Upper lobe of left lung (tissue), 6 donors: ENCODE measurements at places on chromosomes 16 and 17. TPM values are rescaled to one million over a fixed set of nuclear protein-coding genes. Genes with fewer than 3 reads are reported as not detected.

Gene HOXB6
- 7.9 TPM for total RNA-seq

Gene XAF1
- total RNA-seq = 24.3 TPM

Gene KCNJ18
- total RNA-seq = not detected

Gene NPIPB13
- 12.0 TPM for total RNA-seq

Gene MPO
- 1.4 TPM for total RNA-seq

Gene HS3ST3A1
- 10.5 TPM for total RNA-seq

Gene CDH16
- total RNA-seq = 1.7 TPM

Gene C16orf96
- 1.0 TPM for total RNA-seq

Gene SLC35G6
- not detected for total RNA-seq

Gene CD7
- 8.0 TPM for total RNA-seq

Gene CNTD1
- 0.22 TPM for total RNA-seq

Gene ITGAD
- 0.15 TPM for total RNA-seq

Gene DCTPP1
- 17.9 TPM for total RNA-seq

Gene IGSF6
- total RNA-seq = 7.0 TPM

Gene GLP2R
- total RNA-seq = 2.0 TPM

Gene MT1H
- total RNA-seq = 9.3 TPM

- H3K4me1 ChIP-seq = peaks cover 23% of the 10 kb centered on the region
- H3K27me3 ChIP-seq = no peaks in the 10 kb centered on the region
- peak within 1 kb of the TSS; percentile 67 for H3K27ac ChIP-seq
- peak; percentile 65 for DNase-seq
These were observed at the start of gene WFIKKN1 for GRCh38 chr16:630815-631405. TSS of gene WFIKKN1 (plus strand) at chr16:630985. CDS start at chr16:631254, 269 bp downstream.

- no peak within 1 kb of the TSS for H3K27ac ChIP-seq
- no peak for DNase-seq
- peaks cover 22% of the 10 kb centered on the region for H3K27me3 ChIP-seq
- peaks cover 23% of the 10 kb centered on the region for H3K4me1 ChIP-seq
- no peaks in the 10 kb centered on the region for H3K36me3 ChIP-seq
- no peak within 1 kb of the TSS for H3K4me3 ChIP-seq
These were observed at the start of gene TMEM235 for GRCh38 chr17:78230996-78231935. TSS of gene TMEM235 (plus strand) at chr17:78231631. CDS start at chr17:78232024, 393 bp downstream.

- H3K36me3 ChIP-seq = no peaks in the 10 kb centered on the region
- DNase-seq = no peak
- H3K27me3 ChIP-seq = no peaks in the 10 kb centered on the region
- no peak overlapping the region for H3K4me3 ChIP-seq
- no peaks in the 10 kb centered on the region for H3K4me1 ChIP-seq
These were observed 42.6 kb upstream of the ATF7IP2 start for GRCh38 chr16:10343124-10343760.

- H3K27me3 ChIP-seq = no peaks in the 10 kb centered on the region
- no peaks in the 10 kb centered on the region for H3K36me3 ChIP-seq
- peaks cover 30% of the 10 kb centered on the region for H3K4me1 ChIP-seq
- DNase-seq = no peak
- peak overlapping the region; percentile 27 for H3K27ac ChIP-seq
- no peak overlapping the region for H3K4me3 ChIP-seq
These were observed 8.5 kb downstream of the MMP28 start for GRCh38 chr17:35786941-35787432.

DNA sequence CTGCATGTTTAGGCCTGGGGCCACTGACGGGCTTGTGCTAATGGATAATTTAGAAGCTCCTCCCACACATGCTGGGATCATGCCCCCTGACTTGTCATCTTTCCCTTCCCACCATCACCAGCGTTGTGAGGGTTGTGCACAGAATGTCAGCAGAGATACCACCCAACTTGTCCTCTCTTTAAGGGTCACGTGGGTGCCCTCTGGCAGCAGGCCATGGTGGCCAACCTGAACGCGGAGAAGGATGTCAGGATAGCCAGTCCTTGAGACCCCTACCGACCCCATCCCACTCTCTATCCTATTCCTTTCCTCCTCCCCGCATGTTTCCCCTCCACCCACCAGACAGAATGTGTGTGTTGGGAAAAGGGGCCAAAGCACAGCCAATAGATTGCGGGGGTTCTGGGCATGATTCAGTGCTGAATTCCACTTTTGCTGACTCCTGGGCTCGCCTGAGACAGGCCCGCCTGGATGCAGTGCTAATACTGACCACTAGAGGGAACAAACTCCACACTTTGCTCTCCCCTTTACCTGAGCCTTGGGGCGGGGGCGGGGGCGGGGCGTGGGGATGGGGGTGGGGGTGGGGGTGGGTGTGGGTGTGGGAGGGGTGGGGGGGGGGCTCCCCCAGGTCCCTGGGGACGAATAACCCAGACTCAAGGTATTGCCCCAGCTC is at the start of gene GH2:
Gene GH2, minus strand, starts transcription at position 10 of the 667 bp plus-strand sequence. CDS start 143 bp downstream, outside the sequence.
- no peaks in the 10 kb centered on the region for H3K27me3 ChIP-seq
- no peak for DNase-seq
- H3K27ac ChIP-seq = no peak within 1 kb of the TSS
- no peaks in the 10 kb centered on the region for H3K36me3 ChIP-seq
- no peak within 1 kb of the TSS for H3K4me3 ChIP-seq
- H3K4me1 ChIP-seq = no peaks in the 10 kb centered on the region

DNA sequence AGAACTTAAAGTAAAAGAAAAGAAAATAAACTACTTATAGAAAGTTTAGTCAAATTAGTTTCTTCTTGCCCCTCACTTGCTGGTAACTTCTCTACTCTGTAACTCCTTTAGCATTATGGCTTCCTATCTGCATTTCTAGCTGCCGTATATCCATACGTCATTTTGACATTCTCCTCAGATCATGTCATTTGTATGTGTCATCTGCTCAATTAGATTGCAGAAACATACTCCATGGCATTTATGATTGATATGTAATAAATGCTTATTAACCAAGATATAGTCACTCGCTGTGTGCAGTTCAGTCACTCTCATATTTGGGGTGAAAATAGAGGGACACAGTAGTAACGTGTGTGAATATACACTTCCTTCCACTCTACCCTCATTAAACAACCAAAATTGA is 103.4 kb downstream of the ZNF18 start:
- no peaks in the 10 kb centered on the region for H3K4me1 ChIP-seq
- H3K27ac ChIP-seq = no peak overlapping the region
- no peak for DNase-seq
- H3K36me3 ChIP-seq = no peaks in the 10 kb centered on the region
- no peak overlapping the region for H3K4me3 ChIP-seq

- H3K4me1 ChIP-seq = peaks cover 10% of the 10 kb centered on the region
- peaks cover 45% of the 10 kb centered on the region for H3K36me3 ChIP-seq
These were observed 6.7 kb downstream of the SHMT1 start for GRCh38 chr17:18356624-18357023.

- DNase-seq = no peak
- no peaks in the 10 kb centered on the region for H3K27me3 ChIP-seq
- no peak overlapping the region for H3K27ac ChIP-seq
- no peaks in the 10 kb centered on the region for H3K36me3 ChIP-seq
- no peak overlapping the region for H3K4me3 ChIP-seq
These were observed 2.1 kb downstream of the NMT1 start for GRCh38 chr17:45063198-45063597.

GRCh38 chr16:57252148-57252721 is 7.2 kb downstream of the ARL2BP start:
- no peaks in the 10 kb centered on the region for H3K27me3 ChIP-seq
- no peaks in the 10 kb centered on the region for H3K4me1 ChIP-seq
- H3K4me3 ChIP-seq = no peak overlapping the region
- peak; percentile 75 for DNase-seq

DNA sequence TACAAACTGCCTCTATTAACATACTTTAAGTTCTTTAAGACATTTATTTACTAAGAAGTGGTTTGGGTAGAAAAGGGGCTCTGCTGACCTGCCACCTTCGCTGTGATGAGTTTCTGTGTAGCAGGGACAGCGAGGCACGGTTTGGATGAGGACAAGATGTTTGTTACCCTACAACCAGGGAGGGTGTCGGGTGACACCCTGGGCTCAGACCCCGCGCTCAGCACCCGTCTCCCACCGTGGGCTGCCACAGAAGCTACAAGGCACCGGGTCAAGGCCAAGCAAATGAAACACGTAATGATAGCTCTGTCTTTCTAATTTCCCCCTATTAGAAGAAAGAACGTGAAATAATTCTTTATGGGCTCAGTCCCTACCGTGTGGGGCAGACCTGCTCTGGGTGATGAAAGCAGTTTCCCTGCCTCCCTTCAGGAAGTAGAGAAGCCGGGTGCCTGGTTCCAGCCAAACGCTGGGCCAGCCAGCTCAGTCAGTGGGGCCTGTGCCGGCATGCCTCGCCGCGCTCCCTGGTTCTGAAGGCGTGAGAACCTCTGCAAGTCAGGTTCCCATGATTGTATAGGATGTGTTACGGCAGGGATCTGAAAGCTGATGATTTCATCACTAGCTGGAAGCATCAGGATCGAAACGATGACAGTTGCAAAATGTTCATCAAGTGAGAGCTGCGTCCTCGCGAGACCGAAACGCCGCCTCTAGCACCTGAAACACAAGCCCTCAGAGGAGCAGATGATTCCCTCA is 3.9 kb downstream of the ZNF750 start:
- H3K27ac ChIP-seq = no peak overlapping the region
- no peaks in the 10 kb centered on the region for H3K27me3 ChIP-seq
- H3K36me3 ChIP-seq = peaks cover 18% of the 10 kb centered on the region
- DNase-seq = no peak

- H3K27ac ChIP-seq = no peak overlapping the region
- no peaks in the 10 kb centered on the region for H3K27me3 ChIP-seq
- DNase-seq = no peak
- no peaks in the 10 kb centered on the region for H3K4me1 ChIP-seq
- no peak overlapping the region for H3K4me3 ChIP-seq
These were observed 125.2 kb upstream of the SOX9 start for GRCh38 chr17:71995590-71995989.

- no peaks in the 10 kb centered on the region for H3K27me3 ChIP-seq
- no peak overlapping the region for H3K4me3 ChIP-seq
- peak overlapping the region; percentile 62 for H3K27ac ChIP-seq
- DNase-seq = no peak
- H3K4me1 ChIP-seq = peaks cover 45% of the 10 kb centered on the region
These were observed 31.5 kb downstream of the ZFHX3 start for GRCh38 chr16:73016488-73016830.

DNA sequence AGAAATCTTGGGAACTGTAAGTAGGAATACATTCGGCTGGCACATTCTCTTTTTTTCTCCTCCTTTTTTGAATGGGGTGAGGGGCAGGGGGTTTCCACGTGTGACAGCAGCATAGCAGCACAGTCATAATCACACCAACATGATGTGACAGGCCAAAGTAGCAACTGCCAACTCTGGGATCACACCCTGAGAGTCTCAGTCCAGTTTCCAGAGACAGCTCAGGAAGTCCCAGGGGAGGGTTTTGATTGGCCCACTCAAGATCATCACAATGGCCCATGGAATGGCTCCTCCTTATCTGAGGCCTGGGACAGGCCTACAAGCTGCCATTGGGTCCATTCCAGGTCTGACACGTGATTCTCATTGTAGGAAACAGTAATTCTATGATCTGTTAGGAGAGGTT is 207.1 kb upstream of the ASIC2 start:
- H3K27me3 ChIP-seq = no peaks in the 10 kb centered on the region
- no peaks in the 10 kb centered on the region for H3K36me3 ChIP-seq
- no peak overlapping the region for H3K27ac ChIP-seq
- no peaks in the 10 kb centered on the region for H3K4me1 ChIP-seq

GRCh38 chr17:75679706-75680211 is 12.6 kb downstream of the SAP30BP start:
- H3K27ac ChIP-seq = peak overlapping the region; percentile 31
- H3K4me1 ChIP-seq = peaks cover 18% of the 10 kb centered on the region
- no peak overlapping the region for H3K4me3 ChIP-seq
- no peaks in the 10 kb centered on the region for H3K27me3 ChIP-seq
- peaks cover 41% of the 10 kb centered on the region for H3K36me3 ChIP-seq

GRCh38 chr16:80899809-80900592 is 95.6 kb upstream of the CDYL2 start:
- H3K27me3 ChIP-seq = no peaks in the 10 kb centered on the region
- peak; percentile 46 for DNase-seq
- H3K4me3 ChIP-seq = no peak overlapping the region
- H3K4me1 ChIP-seq = no peaks in the 10 kb centered on the region

- no peak overlapping the region for H3K27ac ChIP-seq
- no peak overlapping the region for H3K4me3 ChIP-seq
- no peak for DNase-seq
- H3K36me3 ChIP-seq = no peaks in the 10 kb centered on the region
- H3K27me3 ChIP-seq = no peaks in the 10 kb centered on the region
- H3K4me1 ChIP-seq = no peaks in the 10 kb centered on the region
These were observed 5.7 kb upstream of the SDR42E1 start for GRCh38 chr16:82016964-82017363.

GRCh38 chr16:6728381-6728780 is 604.3 kb upstream of the RBFOX1 start:
- H3K27ac ChIP-seq = no peak overlapping the region
- H3K36me3 ChIP-seq = no peaks in the 10 kb centered on the region
- no peaks in the 10 kb centered on the region for H3K27me3 ChIP-seq
- H3K4me1 ChIP-seq = no peaks in the 10 kb centered on the region
- H3K4me3 ChIP-seq = no peak overlapping the region

DNA sequence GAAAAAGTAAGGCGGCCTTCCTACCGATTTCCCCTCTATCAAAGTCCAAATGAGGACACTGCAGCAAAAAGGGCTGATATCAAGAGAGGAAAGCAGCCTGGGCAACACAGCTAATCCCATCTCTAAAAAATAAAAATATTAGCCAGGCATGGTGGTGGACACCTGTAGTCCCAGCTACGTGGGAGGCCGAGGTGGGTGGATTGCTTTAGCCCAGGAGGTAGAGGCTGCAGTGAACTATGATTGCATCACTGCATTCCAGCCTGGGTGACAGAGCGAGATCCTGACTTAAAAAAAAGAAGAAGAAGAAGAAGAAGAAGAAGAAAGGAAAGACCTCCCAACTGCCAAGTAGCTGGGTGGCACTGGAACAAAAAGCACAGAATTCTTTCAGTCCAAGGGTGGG is 14.4 kb downstream of the CACNB1 start:
- H3K36me3 ChIP-seq = peaks cover 55% of the 10 kb centered on the region
- H3K4me1 ChIP-seq = peaks cover 9% of the 10 kb centered on the region
- DNase-seq = no peak
- no peaks in the 10 kb centered on the region for H3K27me3 ChIP-seq

DNA sequence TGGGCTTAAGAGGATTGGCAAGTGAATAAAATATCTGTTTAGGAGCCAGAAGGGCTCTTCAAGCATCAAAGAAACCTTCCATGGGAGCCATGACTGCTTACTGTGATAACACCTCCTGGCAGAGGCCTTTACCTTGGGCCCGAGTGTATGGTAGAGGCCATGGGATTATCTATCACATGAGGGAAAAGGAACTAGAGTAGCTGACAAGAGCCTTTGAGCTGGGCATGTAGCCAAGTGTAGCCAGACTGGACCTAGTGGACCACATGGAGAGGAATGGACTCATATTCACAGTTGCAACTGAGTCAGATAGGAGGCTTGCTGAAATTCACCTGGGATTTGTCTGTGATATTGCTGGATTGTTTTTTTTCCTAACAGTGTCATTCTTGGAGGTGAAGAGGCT is 276.0 kb upstream of the ZFHX3 start:
- H3K4me1 ChIP-seq = no peaks in the 10 kb centered on the region
- no peaks in the 10 kb centered on the region for H3K36me3 ChIP-seq
- H3K27me3 ChIP-seq = no peaks in the 10 kb centered on the region
- H3K27ac ChIP-seq = no peak overlapping the region

- H3K27me3 ChIP-seq = no peaks in the 10 kb centered on the region
- H3K36me3 ChIP-seq = peaks cover 31% of the 10 kb centered on the region
- peak overlapping the region; percentile 1 for H3K27ac ChIP-seq
- no peak overlapping the region for H3K4me3 ChIP-seq
- peaks cover 5% of the 10 kb centered on the region for H3K4me1 ChIP-seq
These were observed 26.9 kb upstream of the ZNF750 start for GRCh38 chr17:82866590-82867191.

GRCh38 chr17:36944553-36944952 is 4.2 kb upstream of the AATF start:
- no peak for DNase-seq
- no peaks in the 10 kb centered on the region for H3K36me3 ChIP-seq
- H3K27me3 ChIP-seq = peaks cover 75% of the 10 kb centered on the region

GRCh38 chr16:50547340-50548124 is 664 bp upstream of the NKD1 start:
- H3K4me1 ChIP-seq = peaks cover 15% of the 10 kb centered on the region
- no peak overlapping the region for H3K27ac ChIP-seq
- peak; percentile 91 for DNase-seq
- peak overlapping the region; percentile 94 for H3K4me3 ChIP-seq
- H3K27me3 ChIP-seq = peaks cover 18% of the 10 kb centered on the region
